ENCODE measurements at places on chromosomes 5 and 9.

DNA sequence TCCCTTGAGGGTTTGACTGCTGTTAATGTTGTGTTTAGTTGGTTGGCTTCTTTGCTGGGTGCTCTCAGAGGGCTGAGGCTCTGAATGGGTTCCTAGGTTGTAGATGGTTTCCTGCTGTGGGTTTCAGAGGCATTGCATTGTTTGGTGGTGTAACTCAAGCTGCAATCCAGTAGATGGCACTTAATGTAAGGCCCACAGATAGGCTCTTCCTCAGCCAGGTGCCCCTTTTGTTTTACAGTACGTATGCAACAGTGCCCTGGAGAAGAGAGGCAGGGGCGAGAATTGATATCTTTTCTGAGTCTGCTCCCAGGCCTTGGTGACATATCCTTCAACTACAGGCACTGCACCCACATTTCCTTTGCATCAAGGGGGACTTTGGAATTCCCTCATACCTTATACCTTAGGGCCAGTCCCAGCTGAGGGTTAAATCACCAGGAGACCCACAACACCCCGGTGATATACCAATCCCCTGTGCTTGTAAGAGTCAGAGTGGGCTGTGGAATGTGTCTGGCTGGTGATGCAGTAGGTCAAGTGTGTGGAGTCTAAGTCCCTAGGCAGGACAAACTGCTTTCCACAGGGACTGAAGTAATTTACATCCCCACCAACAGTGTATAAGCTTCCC lies 7.0 kb upstream of the UGT3A2 start:
- DNase-seq, result no peak

- DNase-seq, result peak; percentile 88
Measured at GRCh38 chr9:113558632-113559502, 95.3 kb downstream of the RGS3 start.

- DNase-seq, result no peak
Measured at GRCh38 chr9:8106362-8106761, 306.8 kb upstream of the DMAC1 start.

- no peak for DNase-seq
Measured at GRCh38 chr5:165502893-165503691, 1997.7 kb downstream of the MAT2B start.

DNA sequence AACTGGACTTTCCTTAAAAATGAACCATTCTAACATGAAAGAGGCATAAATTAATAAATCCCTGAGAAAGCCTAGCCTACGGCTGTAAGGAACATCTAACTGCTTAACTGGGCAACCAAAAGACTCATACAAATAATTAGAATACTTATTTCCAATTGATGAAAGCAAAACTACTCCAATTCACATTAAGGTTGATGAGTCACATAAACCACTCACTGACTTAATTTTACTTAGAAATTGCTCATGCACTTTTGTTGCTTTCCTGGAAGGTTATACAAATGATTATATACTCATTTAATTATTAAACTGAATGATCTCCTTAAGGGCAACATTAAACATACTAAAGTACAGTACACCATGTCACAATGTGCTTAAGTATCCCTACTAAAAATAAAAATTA lies 101.9 kb downstream of the NFIB start:
- DNase-seq, result no peak

- no peak for DNase-seq
Measured at GRCh38 chr9:120736881-120737280, 22.6 kb upstream of the MEGF9 start.

- DNase-seq, result no peak
Measured at GRCh38 chr5:148831590-148832565, 5.5 kb downstream of the ADRB2 start.

GRCh38 chr9:98066235-98066634 lies 9.7 kb downstream of the NANS start:
- DNase-seq, result no peak

DNA sequence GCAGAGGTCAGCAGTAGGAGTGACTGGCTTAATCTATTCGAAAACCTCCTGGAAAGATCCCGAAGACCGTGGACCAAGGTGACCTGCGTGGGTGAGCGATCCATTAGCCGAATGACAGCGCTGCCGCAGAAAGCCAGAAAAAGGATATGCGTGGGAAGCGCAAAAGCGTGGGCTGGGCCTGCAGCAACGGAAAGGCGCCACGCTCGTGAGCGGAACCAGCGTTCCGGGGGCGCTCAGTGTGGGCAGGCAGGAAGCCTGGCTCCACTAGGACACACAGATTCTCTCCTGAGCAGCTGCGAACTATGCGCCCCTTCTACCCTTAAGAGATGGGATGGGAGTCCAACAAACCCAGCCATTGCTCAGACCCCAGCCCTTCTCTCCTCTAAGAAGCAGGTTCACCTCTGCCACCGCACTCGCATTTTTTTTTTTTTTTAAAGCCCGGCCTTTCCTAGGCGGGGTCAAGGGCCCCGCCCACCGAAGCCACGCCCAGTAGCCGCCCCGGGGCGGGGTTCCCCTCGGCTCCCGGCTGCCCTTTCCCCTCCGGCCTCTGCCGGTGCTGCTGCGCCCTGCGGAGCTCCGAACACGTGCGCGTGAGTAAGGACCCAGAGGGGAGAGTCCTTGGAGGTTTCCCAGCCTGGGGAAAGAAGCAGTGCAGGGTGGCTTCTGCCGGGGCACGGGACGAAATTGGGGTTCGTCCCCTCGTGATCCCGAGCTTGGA lies 19.8 kb upstream of the MATR3 start:
- peak; percentile 88 for DNase-seq

GRCh38 chr5:60675286-60675685 lies 24.7 kb downstream of the DEPDC1B start:
- DNase-seq, result no peak

DNA sequence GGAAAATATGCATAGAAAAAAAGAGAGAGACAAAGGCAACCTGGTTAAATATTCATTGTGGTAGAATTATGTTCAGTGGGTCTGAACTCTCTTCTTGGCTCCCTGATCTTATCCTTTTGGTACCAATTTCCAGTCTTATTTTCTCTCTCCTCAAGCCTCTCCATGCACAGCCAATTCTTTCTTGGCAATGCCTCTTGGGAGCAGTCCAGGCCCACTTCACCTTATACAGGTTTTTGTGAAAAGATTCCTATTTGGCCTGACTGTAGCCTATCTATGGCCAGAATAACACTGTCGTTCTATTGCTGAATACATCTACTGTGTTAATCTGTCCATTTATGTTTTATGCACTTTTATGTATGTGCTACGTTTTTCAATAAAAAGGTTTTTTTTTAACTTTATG lies 2.7 kb downstream of the ELOVL7 start:
- no peak for DNase-seq

GRCh38 chr5:170145462-170145861 lies 39.8 kb downstream of the FOXI1 start:
- DNase-seq, result no peak

DNA sequence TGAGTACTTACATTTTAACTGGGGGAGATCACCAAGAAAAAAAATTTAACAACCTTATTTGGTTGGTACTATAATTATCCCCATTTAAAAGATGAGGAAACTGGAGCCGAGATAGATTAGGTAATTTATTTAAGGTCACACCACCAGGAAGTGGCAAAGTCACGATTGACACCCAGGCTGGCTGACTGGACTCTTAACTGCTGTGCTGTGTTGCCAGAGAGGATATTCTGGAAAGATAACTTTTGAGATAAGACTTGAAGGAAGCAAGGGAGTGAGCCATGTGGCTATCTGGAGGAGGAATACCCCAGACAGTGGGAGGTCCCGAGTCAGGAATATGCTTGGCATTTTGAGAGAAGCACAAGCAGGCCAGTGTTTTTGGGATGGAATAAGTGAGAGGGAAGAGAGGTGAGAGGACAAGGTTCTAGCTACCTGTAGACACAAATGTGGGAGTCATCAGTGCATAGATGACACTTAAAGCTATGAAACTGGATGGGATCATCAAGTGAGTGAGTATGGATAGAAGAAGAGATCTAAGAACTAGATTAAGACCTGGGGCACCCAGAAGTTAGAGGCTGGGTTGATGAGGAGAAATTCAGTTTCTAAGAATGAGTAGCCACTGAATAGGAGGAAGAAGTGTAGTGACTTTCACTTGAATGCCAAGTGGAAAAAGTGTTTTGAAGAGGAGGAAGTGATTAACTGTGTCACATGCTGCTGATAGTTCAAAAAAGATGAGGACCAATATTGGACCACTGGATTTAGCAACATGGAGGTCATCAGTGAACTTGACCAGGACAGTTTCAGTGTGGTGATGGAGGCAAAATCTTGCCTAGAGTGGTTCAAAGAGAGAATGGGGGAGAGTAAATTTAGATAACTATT lies 25.6 kb downstream of the PDE8B start:
- no peak for DNase-seq

- DNase-seq, result no peak
Measured at GRCh38 chr9:13971966-13972655, 341.8 kb downstream of the NFIB start.

- no peak for DNase-seq
Measured at GRCh38 chr9:134178394-134178767, 14.0 kb upstream of the RNU6ATAC start.

- DNase-seq, result no peak
Measured at GRCh38 chr9:32864971-32865370, 81.6 kb downstream of the TMEM215 start.

GRCh38 chr5:173055983-173056782 lies at the start of gene CREBRF:
TSS of gene CREBRF (plus strand) at chr5:173056352. CDS start at chr5:173080776, 24,424 bp downstream.
- peak; percentile 99 for DNase-seq

GRCh38 chr5:56123531-56124243 lies 109.4 kb downstream of the ANKRD55 start:
- peak; percentile 62 for DNase-seq

- no peak for DNase-seq
Measured at GRCh38 chr9:124810663-124811355, 33.9 kb downstream of the OLFML2A start.

DNA sequence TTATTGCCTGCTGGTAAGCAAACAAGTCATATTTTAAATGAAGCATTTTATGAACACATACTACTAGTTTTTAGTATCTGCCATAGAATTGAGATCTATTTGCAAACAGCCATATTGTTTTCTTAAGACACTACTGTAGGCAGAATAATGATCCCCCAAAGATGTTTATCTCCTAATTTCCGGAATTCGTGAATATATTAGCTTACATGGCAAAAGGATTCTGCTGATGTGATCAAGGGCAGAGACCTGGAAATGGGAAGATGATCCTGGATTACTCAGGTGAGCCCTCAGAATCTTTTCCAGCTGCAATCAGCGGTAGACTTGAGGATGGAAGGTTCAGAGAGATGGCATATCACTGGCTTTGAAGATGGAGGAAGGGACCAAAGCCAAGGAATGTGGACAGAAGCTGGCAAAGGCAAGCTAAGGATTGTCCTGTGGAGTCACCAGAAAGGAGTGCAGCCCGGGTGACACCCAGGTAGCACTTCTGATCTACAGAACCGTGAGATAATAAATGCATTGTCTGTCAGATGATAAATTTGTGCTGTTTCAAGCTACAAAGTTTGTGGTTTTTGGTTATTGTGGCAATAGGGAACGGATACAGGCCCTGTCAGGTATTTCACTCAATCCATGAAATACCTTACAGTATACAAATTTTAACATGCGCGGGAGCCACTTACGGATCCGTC lies 1.0 kb upstream of the ERCC6L2 start:
- no peak for DNase-seq

- DNase-seq, result no peak
Measured at GRCh38 chr5:82749461-82749820, 327.8 kb downstream of the TMEM167A start.

DNA sequence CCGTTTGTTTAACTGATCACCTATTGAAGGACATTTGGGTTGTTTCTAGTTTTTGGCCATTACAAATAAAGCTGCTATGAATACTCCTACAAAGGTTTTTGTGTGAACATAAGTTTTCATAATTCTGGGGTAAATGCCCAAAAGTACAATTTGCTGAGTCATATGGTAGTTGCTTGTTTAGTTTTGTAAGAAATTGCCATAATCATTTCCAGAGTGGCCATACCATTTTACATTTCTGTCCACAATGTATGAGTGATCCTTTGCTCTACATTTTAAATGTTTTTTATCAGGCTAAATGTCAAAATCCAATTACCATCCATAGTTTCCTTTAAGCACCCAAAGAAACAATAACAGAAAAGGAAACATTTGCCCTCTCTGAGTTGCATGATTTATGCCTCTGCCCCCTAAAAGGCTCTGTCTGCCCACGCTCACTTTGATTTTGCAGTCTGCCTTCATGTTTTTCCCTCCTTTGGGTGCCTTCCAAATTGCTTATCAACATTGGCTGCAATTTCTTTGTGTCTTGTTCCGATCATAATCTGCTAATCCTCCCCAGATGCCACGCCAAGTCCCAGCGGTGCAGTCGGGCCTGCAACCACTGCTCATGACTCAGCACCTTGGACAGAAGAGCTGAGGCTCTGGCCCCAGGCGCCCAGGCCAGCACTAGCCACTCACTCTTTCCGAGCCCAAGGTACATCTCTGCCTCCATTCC lies 339.2 kb downstream of the PIK3R1 start:
- DNase-seq, result peak; percentile 29

DNA sequence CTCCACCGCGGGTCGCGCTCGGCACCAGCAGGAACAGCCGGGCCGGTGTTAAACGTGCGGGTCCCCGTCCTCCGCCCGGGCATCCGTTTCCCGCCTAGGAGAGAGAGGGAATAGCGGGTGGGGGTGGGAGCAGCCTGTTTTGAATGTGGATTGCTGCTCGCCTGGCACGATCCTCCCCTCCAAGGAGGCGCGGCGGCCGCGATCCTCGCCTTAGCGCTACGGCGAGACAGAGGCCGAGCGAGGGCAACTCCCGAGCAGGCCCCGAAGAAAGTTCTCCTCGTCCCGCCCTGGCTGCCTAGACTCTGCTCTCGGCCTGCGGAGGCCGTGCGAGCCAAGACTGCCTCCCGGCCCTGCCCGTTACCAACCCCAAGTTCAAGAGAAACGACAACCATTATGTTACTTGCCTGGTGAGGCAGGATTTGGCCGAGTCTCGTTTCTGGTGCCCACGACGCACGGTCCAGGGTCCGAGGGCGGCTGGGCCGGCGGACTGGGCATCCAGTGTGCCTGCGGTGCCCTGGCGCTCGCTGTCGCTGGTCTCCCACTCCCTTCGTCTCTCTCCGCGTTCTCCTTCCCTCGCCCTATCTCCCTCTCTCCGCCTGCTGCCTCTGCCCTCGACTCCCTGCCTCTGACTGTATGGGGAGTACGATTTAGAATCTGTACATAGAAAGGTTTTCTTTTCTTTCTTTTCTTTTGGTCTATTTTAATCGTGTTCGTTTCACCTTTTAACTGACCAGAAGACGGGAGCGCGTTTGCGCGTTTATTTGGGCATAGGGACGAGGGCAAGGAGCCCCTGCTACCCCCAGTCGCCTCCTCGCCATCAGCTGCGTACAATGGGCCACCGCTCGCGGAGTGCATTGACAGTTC lies 724 bp downstream of the NR2F1-AS1 start:
- DNase-seq, result no peak

GRCh38 chr9:127178686-127179632 lies 56.5 kb upstream of the ANGPTL2 start:
- DNase-seq, result no peak

- DNase-seq, result no peak
Measured at GRCh38 chr5:121350181-121350930, 501.3 kb upstream of the FTMT start.

- peak; percentile 25 for DNase-seq
Measured at GRCh38 chr9:85258823-85259370, 482.9 kb downstream of the AGTPBP1 start.

Data from left ventricle myocardium inferior (tissue), 1 donor.